ENCODE measurements at places on chromosomes 3 and 15.

- DNase-seq, result no peak
These were observed 49.5 kb downstream of the TP63 start for GRCh38 chr3:189680723-189681122.

DNA sequence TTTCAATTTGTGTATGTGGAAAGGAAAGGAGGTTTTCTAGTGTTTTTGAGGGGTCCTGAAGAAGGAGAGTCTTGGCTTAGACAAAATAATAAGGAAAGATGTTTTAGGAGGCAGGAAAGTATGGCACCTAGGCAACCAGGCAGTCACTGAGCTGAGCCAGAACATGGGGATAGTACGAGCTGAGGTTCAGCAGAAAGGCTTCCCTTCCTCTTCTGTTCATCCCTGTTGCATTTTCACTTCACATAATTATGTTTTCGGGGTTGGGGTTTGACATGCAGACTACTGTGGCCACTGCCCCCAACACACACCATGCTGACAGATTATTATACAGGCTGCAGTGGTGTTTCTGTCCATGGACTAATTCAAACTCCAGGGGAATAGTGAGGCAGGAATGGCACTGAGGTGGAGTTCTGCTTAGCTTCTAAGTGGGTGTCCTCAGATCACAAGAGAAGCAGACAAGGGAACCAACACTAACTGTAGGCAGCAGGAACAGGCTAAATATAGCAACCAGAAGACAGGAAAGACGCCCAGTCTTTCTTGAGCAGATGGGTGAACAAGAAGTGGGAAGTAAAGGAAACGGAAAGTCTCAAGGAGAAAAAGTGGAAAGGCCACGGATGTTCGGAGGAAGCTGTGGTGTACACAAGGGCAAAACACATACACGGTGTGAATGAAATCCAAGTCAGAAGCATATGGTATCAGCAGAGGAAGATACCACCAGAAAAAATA lies 305.8 kb downstream of the PLCL2 start:
- no peak for DNase-seq

DNA sequence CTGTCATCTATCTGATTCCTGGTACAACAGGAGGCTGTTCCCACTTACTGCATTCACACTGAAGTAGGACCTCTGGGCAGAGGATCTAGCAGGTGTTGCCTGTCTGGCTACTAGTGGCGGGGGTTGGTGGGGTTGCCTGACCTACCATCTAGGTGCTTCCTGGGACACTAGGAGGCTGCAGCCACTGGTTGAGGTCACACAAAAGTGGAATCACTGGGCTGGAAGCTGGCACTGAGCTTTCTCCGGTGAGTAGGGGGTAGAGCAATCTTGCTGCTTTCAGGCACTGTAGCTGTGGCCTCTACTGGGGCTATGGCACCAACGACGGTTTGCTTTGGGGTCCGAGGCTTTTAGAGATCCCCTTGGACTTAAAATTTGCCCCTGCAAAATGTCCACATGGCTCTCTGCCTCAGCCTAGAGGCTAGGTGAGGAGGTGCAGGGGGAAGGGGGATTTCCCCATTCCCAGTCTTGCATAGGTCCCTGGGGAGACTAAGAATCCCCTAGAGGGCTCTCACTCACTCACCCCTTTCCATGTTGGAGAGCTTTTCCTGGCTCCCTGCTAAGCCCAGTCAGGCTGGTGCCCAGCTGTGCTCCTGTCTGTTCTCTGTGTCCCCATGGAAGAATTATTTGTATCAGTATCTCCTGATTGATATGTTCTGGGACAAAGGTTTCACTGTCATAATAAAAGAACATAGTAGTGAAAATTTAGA lies 397.7 kb upstream of the EPHA6 start:
- no peak for DNase-seq

GRCh38 chr15:29128671-29129070 lies 141.0 kb downstream of the NSMCE3 start:
- DNase-seq, result no peak

DNA sequence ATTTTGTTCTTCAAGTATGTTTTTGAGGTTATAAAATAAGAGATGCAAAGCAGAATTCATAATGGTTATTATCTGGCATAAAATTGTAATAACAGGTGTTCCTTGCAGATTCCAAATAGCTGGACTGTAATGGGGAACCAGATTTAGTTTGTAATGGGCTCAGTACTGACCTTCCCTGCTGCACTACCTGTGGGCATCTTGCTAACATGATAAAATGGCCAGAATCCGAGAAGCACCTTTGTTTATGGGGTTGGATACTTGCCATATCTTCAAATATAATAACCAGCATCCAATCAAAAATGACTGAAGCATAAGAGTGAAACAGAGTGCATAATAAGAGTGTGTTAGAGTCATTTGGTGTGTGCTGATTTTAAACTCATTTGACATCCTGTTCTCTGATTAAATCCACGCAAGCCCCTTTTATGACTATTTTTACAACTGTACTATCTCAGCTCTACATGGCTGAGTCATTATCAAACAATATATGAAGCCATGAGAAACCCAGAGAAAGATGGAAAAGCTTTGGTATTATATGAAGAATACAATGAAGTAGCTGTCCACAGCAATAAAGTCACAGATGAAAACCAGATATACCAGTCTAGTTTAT lies 292.4 kb downstream of the CNTN4 start:
- DNase-seq, result no peak

DNA sequence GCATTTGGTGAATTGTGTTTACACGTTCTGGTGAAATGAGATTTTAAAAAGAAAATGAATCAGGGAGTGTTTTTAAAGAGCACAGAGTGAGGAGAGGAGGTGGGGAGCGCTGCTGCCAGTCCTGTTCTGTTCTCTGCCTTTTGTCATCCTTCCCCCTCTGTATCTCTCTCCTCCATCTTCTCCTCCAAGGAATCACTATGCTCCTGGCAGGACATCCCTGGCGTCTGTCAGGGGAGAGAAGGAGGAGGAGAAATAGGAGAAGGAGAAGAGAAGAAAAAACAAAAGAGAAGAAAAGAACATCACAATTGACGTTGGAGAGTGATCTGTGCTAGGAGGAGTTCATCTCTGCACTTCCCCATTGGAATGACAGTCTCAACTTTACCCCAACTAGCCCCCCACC lies 627.6 kb upstream of the TBL1XR1 start:
- DNase-seq, result no peak

DNA sequence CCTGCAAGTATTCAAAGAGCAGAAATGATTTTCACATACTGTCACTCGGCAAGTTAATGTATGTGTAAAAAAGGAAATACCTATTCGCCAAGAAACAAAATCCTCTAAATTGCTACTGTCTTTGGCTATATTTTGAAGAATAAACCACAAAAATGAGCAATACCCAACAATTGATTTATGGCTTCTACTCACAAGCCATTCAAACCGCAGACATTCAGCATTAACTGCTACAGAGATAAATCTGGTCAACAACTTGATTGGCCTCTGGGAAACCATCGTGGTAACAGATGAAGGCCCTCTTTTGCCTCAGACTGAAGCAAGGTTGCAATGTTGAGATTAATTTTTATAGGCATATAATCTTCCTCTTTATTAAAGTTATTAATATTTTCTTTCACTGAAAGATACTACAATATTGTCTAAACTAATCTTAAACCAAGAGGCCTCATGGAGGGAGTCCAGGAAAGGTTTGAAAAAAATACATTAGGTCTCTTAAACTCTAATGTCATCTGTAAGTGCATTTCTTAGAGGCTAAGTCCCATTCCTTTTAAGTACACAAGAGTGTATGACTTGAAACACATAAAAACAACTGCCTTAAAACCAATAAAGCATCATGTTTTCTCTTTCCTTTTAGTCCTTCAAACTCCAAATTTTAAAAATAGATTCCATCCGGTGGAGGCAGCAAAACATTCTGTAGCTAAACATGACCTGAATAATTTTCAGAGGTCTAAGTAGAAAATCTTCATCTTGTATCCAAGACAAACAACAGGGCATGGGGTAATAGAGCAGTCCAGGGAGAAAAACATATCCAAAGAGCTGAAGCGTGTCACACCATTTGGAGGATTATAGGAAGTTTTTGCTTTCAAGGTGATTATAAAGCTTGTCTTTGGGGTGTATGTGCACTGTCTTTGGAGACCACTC lies 162.4 kb upstream of the TGFBR2 start:
- DNase-seq, result no peak

- no peak for DNase-seq
These were observed 92.2 kb downstream of the APBA2 start for GRCh38 chr15:28978011-28978378.

- DNase-seq, result no peak
These were observed 49.9 kb upstream of the LPP start for GRCh38 chr3:188104050-188104449.

DNA sequence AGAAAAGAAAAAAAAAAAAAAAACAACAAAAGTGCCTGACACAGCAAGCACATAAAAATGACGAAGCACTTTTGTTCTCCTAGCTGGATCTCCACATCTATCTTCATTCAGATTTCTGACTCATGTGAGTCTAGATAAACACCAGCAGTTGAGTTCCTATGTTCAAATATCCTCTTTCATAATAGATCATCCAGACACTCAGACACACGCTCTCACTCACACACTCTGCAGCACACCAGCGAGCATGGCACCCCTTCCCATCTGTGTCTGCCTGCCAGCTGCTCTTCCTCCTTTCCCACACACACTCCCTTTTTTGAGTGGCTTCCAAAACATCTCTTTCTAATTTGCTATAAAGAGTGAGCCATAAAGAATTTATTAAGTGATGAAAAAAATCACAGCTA lies 19.8 kb upstream of the CELF6 start:
- DNase-seq, result peak; percentile 98

- no peak for DNase-seq
These were observed 694 bp downstream of the PLAAT1 start for GRCh38 chr3:193241716-193242115.

DNA sequence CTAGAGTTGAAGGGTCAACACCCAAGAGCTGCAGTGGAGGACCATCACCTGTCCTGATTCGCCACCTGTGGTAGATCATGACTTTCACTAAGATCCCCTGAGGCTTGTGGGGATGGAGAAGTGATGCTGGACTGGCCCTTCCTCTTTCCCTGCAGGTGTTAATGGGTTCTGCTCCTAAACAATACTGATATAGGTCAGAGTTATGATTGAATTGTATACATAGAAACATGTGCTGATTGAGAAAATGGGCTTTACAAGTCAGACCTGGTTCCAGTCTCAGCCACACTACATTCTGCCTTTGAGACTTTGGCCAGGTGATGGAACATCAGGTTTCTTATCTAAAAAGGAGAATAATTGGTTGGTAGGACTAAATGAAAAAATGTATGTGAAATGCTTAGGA lies 418.9 kb upstream of the TPRG1 start:
- no peak for DNase-seq

GRCh38 chr3:197355713-197356112 lies 57.3 kb upstream of the DLG1 start:
- DNase-seq, result no peak

GRCh38 chr15:78437762-78438618 lies at the start of gene IREB2:
Gene IREB2, plus strand, starts transcription at chr15:78438216. Its CDS starts 122 bp downstream, at chr15:78438338.
- peak; percentile 99 for DNase-seq

DNA sequence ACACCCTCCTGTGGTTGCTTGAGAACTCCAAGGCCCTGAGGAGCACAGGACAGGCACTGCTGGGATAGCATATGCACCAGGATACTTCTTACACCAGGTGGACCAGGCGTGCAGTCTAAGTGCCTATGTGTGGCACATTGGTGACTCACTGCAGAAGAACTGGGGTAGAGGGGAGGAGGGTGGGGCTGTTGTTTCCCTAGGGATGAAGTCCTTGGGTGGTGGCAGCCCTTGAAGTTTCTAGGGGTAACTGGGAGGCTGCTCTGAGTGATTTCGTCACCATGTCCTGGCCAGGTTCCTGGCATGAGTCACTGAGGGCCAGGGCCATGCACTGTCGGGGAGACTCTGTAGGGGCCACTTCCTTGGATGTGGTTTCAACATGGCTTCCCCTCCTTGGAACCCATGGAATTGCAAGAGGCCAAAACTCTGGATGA lies 15.9 kb downstream of the MYZAP start:
- no peak for DNase-seq

DNA sequence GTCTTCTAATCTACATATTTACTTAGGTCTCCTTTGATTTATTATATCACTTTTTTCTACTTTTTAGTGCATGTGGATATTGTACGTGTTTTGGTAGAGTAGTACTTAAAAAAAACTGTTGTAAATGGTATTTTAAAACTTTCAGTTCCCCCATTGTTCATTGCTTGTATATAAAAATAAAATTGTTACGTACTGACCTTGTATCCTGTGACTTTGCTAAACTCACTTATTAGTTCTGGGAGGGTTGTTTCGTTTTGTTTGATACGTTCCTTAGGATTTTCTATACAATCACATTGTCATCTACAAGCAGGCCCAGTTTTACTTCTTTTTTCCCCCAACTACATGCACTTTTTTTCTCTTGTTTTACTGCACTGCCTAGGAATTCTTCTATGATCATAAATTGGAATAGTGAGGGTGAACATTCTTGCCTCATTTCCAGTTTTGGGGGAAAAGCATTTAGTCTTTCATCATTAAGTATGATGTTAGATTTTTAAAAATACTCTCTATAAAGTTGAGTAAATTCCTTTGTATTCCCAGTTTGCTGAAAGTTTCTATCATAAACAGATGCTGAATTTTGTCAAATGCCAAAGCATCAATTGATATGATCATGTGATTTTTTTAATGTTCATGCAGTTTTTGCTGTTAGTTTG lies 33.5 kb upstream of the ACKR4 start:
- DNase-seq, result no peak

- no peak for DNase-seq
These were observed 138.8 kb downstream of the ZBBX start for GRCh38 chr3:167241048-167241845.

DNA sequence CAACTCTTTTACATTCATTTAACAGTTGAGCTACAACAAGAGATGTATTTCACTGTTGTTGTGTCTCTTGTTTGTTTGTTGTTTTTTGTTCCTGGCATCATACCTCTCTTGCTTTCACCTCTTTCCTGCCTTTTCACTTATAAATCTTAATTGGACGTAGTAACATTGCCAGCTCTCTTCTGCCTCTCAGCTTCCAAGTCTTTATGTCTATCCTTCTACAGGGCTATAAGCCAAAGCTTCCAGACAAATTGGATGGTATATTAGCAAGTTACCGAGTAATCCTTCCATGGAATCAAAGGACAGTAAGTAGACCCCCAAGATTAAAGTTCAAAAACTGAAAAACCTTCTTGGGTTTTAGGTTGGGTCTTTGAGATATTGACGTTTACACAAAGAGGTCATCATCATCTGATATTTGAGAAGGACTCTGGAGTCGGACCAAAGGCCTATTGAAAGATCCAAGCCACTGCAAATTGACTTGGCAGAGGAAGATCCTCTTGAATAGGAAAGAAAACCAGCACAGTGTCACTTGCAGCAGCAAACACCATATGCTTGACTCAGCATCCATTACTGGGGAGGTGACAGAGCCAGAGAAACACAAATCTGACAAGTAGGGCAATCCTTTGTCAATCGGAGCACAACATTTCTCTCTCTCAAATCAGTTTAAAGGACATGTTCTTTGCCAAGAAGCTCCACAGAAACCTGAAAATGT lies 648.5 kb upstream of the NR2F2 start:
- DNase-seq, result no peak

- DNase-seq, result no peak
These were observed 208.7 kb upstream of the CDIN1 start for GRCh38 chr15:36370731-36371112.

DNA sequence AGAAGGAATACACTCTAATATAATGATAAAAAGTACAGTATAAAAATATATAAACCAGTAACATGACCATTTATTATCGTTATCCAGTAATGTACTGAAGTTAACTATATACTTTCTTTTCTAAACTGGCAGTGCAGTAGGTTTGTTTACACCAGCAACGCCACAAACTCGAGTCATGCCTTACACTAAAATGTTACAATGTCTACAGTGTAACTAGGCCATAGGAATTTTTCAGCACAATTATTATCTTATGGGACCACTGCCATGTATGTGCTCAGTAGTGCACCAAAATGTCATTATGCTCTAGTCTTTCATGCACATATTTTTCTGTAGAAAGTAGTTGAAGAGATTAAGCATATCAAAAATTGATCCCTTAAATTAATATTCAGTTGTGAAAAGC lies 609.8 kb upstream of the BCHE start:
- DNase-seq, result no peak
